ENCODE measurements at places on chromosomes 5 and 9. TPM values are rescaled to one million over a fixed set of nuclear protein-coding genes. Genes with fewer than 3 reads are reported as not detected.

Gene IL31RA
- 3.4 TPM for total RNA-seq

Gene LCN9
- not detected for total RNA-seq

Gene MELK
- 82.7 TPM for total RNA-seq

Gene IFNA13
- not detected for total RNA-seq

Gene TLE4
- total RNA-seq, result 14.0 TPM

Measured in foreskin keratinocyte (primary cell).